ENCODE measurements at places on chromosomes 4 and X.

- H3K27me3 ChIP-seq = no peaks in the 10 kb centered on the region
- no peak for DNase-seq
- H3K4me1 ChIP-seq = no peaks in the 10 kb centered on the region
- no peak overlapping the region for H3K27ac ChIP-seq
These were observed 58.7 kb upstream of the EMCN start for GRCh38 chr4:100576570-100576969.

DNA sequence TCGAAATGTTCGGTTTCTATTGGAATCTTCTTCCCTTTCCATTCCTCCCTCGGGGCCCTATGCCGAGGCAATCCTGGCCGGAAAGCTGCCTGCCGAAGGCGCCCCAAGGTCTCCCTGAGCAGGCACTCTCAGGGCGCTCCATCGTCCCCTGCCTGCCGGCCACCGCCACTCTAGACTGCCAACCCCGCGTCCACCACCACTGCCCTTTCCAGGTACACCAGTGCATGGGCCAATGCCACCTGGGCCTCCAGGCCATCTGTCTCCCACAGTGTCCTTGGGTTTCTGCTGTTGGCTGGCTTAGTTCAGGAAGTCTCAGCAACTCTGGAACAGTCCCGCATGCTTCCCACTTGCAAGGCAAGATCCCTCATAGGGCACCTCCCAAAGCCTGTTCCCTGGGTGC lies 14.6 kb downstream of the CTAG1A start:
- no peak overlapping the region for H3K4me3 ChIP-seq
- H3K27ac ChIP-seq = no peak overlapping the region
- H3K4me1 ChIP-seq = no peaks in the 10 kb centered on the region
- peaks cover 10% of the 10 kb centered on the region for H3K27me3 ChIP-seq

DNA sequence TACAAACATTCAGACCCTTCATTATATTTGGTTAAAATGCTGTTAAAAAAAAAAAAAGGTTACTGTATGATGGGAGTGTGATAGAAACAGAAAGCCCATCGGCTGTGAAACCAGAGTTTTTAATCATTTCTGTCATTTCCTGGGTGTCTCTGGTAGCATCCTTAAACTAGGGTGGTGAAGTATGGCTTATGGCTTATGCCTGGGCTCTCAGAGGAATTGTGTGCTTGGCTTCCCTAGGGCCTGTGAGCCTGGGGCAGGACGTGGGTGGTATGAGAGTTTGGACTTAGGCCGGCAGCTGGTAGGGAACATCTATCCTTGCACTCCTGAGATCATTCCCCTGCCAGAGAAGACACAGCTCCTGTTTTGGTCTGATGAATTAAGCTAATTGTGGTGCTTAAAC lies 52.2 kb downstream of the DCUN1D4 start:
- H3K4me3 ChIP-seq = no peak overlapping the region
- no peaks in the 10 kb centered on the region for H3K27me3 ChIP-seq
- no peak overlapping the region for H3K27ac ChIP-seq
- peaks cover 53% of the 10 kb centered on the region for H3K36me3 ChIP-seq
- no peaks in the 10 kb centered on the region for H3K4me1 ChIP-seq
- DNase-seq = no peak

DNA sequence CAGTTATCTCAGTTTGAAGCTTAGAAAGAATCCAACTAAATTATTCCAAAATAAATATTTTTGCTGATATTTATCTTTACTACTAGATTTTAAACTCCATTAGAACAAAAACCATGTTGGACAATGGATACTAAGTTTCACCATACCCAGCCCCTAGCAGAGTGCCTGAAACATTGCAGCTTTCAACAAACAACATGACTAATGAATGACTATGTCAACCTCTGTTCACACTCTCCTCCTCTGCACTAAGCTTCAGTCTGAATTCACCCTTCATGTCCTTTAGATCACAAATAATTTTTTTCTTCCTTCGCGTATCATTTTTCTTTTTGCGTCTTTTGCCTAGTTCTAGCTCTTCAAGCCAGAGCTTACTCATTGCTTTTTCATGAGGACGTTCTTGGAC lies 315.2 kb downstream of the PCDH10 start:
- no peaks in the 10 kb centered on the region for H3K4me1 ChIP-seq
- H3K36me3 ChIP-seq = no peaks in the 10 kb centered on the region
- no peak for DNase-seq

DNA sequence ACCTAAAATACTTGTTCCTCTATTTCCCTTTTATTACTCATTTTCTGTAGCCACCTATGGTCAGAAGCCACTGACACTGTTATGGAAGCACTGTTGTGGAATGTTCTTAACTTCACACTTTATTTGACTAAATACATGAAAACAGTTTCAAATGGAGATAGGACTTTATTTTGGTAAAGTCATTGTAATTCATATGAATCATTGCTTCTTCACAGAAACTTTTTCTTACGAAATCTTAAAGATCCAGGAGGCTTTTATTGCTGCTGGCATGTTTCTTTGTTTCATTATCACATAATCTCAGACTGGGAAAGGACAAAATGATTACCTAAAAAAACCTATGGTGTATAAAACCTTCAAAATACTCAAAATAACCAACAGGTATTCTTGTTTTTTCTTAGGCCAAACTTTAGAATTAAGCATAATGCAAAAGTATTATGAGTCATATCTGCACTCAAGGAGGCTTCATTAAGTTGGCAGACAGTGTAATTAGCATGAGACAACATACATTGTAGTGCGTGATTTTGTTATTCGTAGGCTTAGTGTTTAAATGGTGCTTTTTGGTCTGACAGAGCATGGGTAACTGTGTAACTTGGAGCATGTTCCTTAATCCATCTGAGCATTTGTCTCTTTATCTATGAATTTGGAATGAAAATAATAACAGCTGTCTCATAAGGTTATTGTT lies 58.0 kb downstream of the SH3BGRL start:
- H3K27ac ChIP-seq = peak overlapping the region; percentile 64
- no peak for DNase-seq
- no peak overlapping the region for H3K4me3 ChIP-seq
- H3K36me3 ChIP-seq = no peaks in the 10 kb centered on the region
- H3K27me3 ChIP-seq = no peaks in the 10 kb centered on the region
- H3K4me1 ChIP-seq = peaks cover 24% of the 10 kb centered on the region

- H3K27me3 ChIP-seq = no peaks in the 10 kb centered on the region
- no peaks in the 10 kb centered on the region for H3K4me1 ChIP-seq
- H3K27ac ChIP-seq = no peak overlapping the region
- peak; percentile 80 for DNase-seq
- H3K36me3 ChIP-seq = no peaks in the 10 kb centered on the region
These were observed 3.2 kb downstream of the TDO2 start for GRCh38 chr4:155906554-155907247.

- no peak for DNase-seq
- peaks cover 4% of the 10 kb centered on the region for H3K27me3 ChIP-seq
- peaks cover 4% of the 10 kb centered on the region for H3K4me1 ChIP-seq
- H3K36me3 ChIP-seq = no peaks in the 10 kb centered on the region
- no peak overlapping the region for H3K27ac ChIP-seq
These were observed 4.9 kb upstream of the CXCL6 start for GRCh38 chr4:73831569-73831968.
